Caco-2 (cell line): ENCODE measurements at places on chromosomes 3 and 15. TPM values are rescaled to one million over a fixed set of nuclear protein-coding genes. Genes with fewer than 3 reads are reported as not detected.

Gene LRRC34
- not detected in 2 replicates for total RNA-seq

Gene AGBL1
- total RNA-seq = not detected in 2 replicates

Gene CFAP91
- total RNA-seq = not detected in 2 replicates

Gene MTMR10
- 27.5 and 33.2 TPM in 2 replicates for total RNA-seq

Gene CYB561D2
- total RNA-seq = 21.2 and 21.4 TPM in 2 replicates

Gene RAB7A
- 262 and 284 TPM in 2 replicates for total RNA-seq

Gene ZMYND10
- 0.23 and 0.29 TPM in 2 replicates for total RNA-seq

Gene PRR23C
- total RNA-seq = not detected in 2 replicates

Gene UBAP1L
- total RNA-seq = 2.2 and 2.7 TPM in 2 replicates

Gene USP4
- 36.4 and 37.8 TPM in 2 replicates for total RNA-seq

Gene PLIN1
- not detected in 2 replicates for total RNA-seq

Gene WDR49
- total RNA-seq = 0.32 and 0.51 TPM in 2 replicates

Gene SAMMSON
- not detected in 2 replicates for total RNA-seq

Gene MORC1
- total RNA-seq = not detected in 2 replicates

Gene ROPN1
- not detected in 2 replicates for total RNA-seq

Gene DPPA4
- total RNA-seq = not detected in 2 replicates

Gene CCDC54
- total RNA-seq = not detected in 2 replicates

Gene TBC1D2B
- 18.3 and 19.1 TPM in 2 replicates for total RNA-seq

Gene SPINK8
- total RNA-seq = not detected in 2 replicates

Gene STAB1
- total RNA-seq = 0.39 and 0.63 TPM in 2 replicates

Gene NANOGP8
- not detected in 2 replicates for total RNA-seq

Gene ITIH3
- 0.23 and 0.27 TPM in 2 replicates for total RNA-seq

Gene HYAL2
- total RNA-seq = 30.1 and 31.6 TPM in 2 replicates

Gene HTR3E
- not detected in 2 replicates for total RNA-seq

Gene EPHB3
- total RNA-seq = 5.6 and 6.9 TPM in 2 replicates

Gene TMEM87A
- total RNA-seq = 33.6 and 38.4 TPM in 2 replicates

Gene ACKR4
- total RNA-seq = not detected in 2 replicates

Gene TRPM1
- not detected in 2 replicates for total RNA-seq

Gene DNAH12
- 0.45 and 1.5 TPM in 2 replicates for total RNA-seq

Gene PRKCI
- total RNA-seq = 44.2 and 45.8 TPM in 2 replicates

Gene NOX5
- total RNA-seq = 0.05 TPM in 1 of 2 replicates, not detected in the other

Gene UTS2B
- 0.19 and 0.52 TPM in 2 replicates for total RNA-seq

Gene CCDC33
- not detected in 2 replicates for total RNA-seq

Gene MAP1A
- total RNA-seq = 0.84 and 0.88 TPM in 2 replicates

Gene GOLGA6L24
- not detected in 2 replicates for total RNA-seq
